ENCODE measurements at places on chromosomes 13 and 19.

GRCh38 chr13:79380997-79381396, 25.1 kb downstream of the RBM26 start:
- DNase-seq = no peak

GRCh38 chr13:93307651-93308050, 81.0 kb downstream of the GPC6 start:
- DNase-seq = no peak

DNA sequence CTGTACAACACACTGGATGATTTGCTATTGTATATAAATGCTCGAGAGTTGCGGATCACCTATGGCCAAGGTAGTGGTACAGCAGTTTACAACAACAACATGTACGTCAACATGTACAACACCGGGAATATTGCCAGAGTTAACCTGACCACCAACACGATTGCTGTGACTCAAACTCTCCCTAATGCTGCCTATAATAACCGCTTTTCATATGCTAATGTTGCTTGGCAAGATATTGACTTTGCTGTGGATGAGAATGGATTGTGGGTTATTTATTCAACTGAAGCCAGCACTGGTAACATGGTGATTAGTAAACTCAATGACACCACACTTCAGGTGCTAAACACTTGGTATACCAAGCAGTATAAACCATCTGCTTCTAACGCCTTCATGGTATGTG, 21.5 kb downstream of the OLFM4 start:
- no peak for DNase-seq

GRCh38 chr19:47313754-47314295, 4.2 kb downstream of the C5AR1 start:
- no peak for DNase-seq

GRCh38 chr13:64845110-64845509, 2385.0 kb downstream of the PCDH9 start:
- no peak for DNase-seq

GRCh38 chr19:19575411-19575810, 37.3 kb downstream of the CILP2 start:
- DNase-seq = no peak

DNA sequence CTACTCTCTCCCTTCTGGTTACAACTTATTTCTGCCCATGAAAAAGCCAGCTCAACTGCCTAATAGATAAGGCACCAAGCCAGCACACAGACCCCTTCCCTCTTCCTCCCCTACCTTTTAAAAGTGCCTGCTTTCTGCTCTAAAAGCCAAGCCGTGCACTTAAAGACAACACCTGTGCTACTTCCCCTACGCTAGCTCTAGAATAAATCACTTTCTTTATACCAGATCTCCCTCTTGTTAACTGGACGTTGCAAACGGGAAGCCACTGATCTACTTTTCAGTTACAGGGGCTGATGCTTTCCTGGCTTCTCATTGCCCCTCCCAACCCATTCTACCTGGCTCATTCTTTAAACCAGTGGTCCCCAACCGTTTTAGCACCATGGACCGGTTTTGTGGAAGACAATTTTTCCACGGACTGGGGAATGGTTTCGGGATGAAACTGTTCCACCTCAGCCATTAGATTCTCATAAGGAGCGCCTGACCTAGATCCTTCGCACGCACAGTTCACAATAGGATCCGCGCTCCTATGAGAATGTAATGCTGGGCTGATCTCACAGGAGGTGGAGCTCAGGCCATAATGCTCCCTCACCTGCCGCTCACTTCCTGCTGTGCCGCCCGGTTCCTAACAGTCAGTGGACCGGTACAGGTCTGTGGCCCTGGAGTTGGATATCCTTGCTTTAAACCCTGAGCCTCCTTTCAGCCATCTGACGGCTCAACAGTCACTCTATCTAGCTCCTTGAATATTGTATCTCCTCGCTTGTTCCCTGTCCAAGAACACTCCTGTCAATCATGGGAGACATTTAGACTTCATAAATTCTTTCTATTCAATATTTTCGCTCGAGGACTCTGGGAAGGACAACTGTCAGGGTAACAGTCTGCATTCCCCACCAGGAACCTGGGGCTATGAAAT, 841 bp upstream of the ZNF223 start:
- DNase-seq = no peak

DNA sequence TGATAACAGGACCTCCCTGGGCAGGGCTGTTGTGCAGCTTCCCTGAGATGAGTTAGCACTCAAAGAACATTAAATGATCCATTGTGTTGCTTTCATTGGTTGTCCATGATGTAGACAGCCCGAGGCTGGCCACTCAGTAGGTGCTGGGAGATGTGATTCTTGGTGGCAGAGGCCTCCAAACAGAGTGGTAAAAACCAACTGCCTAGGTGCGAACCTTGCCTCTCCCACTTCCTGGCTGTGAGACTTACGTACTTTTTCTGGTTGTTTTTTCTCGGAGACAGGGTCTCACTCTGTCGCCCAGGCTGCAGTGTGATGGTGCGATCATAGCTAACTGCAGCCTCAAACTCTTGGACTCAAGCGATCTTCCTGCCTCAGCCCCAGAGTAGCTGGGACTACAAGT, 6.2 kb downstream of the SARS2 start:
- DNase-seq = no peak

DNA sequence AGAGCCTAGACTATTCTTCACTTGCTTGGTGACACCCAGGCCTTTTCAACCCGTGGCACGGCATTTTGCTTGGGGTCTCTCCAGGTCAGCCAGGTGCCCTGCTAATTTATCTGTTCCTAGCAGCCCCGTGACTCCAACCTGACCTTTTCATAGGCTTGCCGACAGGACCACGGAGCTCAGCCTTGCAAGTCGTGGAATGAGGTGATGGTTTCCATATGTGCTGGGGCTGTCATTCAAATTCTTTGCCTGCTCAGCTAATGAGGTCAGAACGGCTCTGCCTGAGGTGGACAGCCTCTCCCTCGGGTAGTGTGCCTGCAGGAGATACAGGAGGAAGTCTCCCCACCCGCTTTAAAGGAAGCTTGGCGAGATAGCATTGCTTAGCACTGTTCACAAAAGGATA, 61.0 kb downstream of the SHISA2 start:
- no peak for DNase-seq

- no peak for DNase-seq
Observed at GRCh38 chr13:31245598-31246373, 46.0 kb downstream of the B3GLCT start.

- DNase-seq = no peak
Observed at GRCh38 chr13:23087880-23088279, 92.9 kb upstream of the SGCG start.

- no peak for DNase-seq
Observed at GRCh38 chr13:113874177-113874576, 10.3 kb upstream of the GAS6 start.

All from H54 (cell line).